ENCODE measurements at places on chromosomes 11 and 22. TPM values are rescaled to one million over a fixed set of nuclear protein-coding genes. Genes with fewer than 3 reads are reported as not detected.

DNA sequence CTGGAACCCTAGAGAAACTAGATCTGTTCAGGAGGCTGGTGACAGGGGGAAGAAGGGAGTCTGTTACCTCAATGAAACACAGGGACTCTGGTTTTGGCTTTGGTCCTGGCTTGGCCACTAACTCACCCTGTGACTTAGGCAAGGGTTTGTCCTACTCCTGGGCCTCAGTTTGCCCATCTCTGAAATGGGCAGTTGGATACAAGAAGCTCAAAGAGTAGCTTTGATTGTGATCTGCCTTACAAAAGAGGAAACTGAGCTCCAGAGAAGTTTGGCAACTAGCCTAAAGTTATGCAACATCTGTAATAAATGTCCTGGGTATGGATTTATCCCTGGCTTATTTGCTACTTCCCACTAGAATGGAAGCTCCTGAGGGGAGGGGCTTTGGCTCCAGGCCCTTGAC lies 24.0 kb upstream of the LMO1 start:
- H3K4me1 ChIP-seq: no peaks in the 10 kb centered on the region
- H3K27ac ChIP-seq: peak overlapping the region; percentile 26
- no peak for DNase-seq
- H3K36me3 ChIP-seq: no peaks in the 10 kb centered on the region
- peaks cover 17% of the 10 kb centered on the region for H3K27me3 ChIP-seq

RHOD gene
- polyA plus RNA-seq: 0.96 TPM

DNA sequence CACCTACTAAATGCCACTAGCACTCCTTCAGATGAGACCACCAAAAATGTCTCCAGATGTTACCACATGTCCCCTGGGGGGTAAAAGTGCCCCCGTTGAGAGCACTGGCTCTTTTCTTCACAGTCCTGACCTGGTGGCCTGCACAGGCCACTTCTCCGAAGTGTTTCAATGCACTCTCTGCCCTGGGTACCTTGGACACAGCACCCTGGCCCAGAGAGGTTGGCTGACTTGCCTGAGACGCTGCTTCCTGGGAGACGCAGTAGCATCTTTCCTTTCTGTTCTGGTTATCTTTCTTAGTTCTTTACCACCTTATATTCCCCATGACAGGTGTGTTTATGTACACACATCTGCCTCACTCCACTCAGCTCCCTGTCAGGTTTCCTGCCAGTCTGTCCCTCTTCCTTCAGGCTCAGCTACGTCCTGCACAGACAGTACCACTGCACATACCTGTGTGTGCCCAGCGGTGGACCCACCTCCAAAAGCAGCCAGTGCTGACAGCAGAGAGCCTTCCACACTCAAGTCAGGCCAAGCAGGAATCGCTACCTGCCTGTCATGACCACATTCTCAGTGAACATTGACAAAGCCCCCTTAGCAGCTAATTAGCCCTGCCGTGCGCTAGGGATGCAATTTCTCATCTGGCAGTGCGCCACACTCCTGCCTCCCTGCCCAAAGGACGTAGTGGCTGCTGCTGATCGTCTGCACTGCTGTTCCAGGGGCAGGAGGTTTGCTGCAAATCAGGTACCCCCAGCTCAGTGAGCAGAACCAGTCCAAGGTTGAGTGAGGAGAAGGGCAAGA lies 39.0 kb downstream of the FAM83F start:
- H3K4me1 ChIP-seq: no peaks in the 10 kb centered on the region
- peaks cover 6% of the 10 kb centered on the region for H3K27me3 ChIP-seq
- no peaks in the 10 kb centered on the region for H3K36me3 ChIP-seq
- H3K4me3 ChIP-seq: no peak overlapping the region
- DNase-seq: no peak
- H3K27ac ChIP-seq: no peak overlapping the region

- H3K4me1 ChIP-seq: peaks cover 55% of the 10 kb centered on the region
- H3K27me3 ChIP-seq: no peaks in the 10 kb centered on the region
- H3K27ac ChIP-seq: no peak overlapping the region
- H3K36me3 ChIP-seq: no peaks in the 10 kb centered on the region
- no peak overlapping the region for H3K4me3 ChIP-seq
These were observed 7.6 kb downstream of the XBP1 start for GRCh38 chr22:28792491-28793383.

- no peaks in the 10 kb centered on the region for H3K4me1 ChIP-seq
- no peak overlapping the region for H3K4me3 ChIP-seq
- no peaks in the 10 kb centered on the region for H3K27me3 ChIP-seq
- H3K27ac ChIP-seq: no peak overlapping the region
These were observed 159.9 kb upstream of the TENM4 start for GRCh38 chr11:79600711-79601110.

RTN4RL2 gene
- polyA plus RNA-seq: 0.12 TPM

- no peaks in the 10 kb centered on the region for H3K27me3 ChIP-seq
- no peaks in the 10 kb centered on the region for H3K36me3 ChIP-seq
These were observed 281.7 kb downstream of the NXPE2 start for GRCh38 chr11:114959953-114960505.

C1QTNF5 gene
- not detected for polyA plus RNA-seq

DNA sequence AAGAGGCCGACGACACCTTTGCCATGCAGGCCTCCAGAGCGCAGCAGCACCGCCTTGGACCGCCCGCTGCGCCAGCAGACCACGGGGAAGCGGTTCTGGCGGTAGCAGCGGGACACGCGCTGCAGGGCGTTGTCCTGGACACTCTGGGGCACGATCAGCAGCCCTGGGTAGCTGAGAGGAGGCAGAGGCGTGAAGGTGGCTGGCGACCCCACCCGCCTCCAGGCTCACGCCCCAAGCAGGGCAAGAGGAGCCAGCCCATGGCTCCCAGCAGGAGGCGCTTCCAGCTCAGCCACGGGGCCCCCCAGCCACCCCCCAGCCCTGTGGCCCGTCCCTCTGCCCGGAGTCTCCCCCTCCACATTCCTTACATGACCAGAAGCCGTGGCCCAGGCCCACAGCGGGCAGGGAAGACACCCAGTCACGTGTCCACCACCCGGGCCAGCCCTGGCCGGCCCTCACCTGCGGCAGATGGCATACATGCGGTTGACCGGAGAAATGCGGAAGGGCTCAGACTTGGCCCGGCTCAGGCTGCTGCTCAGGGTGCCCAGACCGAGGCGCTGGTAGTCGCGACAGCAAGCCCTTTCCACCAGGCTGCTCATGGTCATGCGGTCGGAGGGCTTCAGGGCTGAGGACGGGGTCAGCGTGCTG lies 15.2 kb downstream of the SBF1 start:
- no peak for DNase-seq
- H3K4me3 ChIP-seq: no peak overlapping the region
- no peak overlapping the region for H3K27ac ChIP-seq
- peaks cover 10% of the 10 kb centered on the region for H3K4me1 ChIP-seq

GRCh38 chr11:76578654-76579055 lies 91.9 kb downstream of the LRRC32 start:
- no peaks in the 10 kb centered on the region for H3K36me3 ChIP-seq
- DNase-seq: no peak
- H3K4me3 ChIP-seq: no peak overlapping the region
- no peak overlapping the region for H3K27ac ChIP-seq
- H3K4me1 ChIP-seq: no peaks in the 10 kb centered on the region

PDE2A gene
- 0.44 TPM for polyA plus RNA-seq

MPZL3 gene
- 1.6 TPM for polyA plus RNA-seq

MAJIN gene
- 1.7 TPM for polyA plus RNA-seq

DNA sequence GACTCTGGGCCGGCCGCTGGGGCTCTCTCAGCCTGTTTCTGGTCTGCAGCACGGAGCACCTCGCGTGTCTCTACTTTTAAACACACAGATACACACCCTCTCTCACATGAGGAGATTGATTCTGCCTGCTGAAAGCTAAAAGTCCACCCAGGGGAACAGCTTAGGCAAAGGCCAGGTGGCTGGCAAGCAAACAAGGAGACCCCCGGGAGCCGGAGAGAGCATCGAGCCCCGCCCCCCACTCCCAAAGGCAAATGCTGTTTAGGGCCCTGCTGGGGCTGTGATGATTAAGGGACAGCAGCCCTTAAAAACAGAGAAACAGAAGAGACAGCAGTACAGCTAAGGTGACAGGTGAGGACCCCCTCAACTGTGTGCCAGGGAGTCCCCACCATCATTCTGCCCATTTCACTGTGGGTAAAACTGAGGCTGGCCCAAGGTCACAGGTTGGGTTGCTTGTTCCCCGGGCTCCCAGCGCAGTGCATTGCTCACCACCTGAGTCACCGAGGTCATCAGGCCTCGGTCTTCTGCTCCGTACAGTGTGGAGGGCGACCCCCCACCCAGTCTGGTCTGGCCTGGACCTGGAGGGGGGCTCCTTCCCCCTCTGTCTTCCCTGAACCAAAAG lies 6.8 kb downstream of the CABP7 start:
- DNase-seq: no peak
- H3K4me1 ChIP-seq: no peaks in the 10 kb centered on the region
- H3K36me3 ChIP-seq: peaks cover 5% of the 10 kb centered on the region
- H3K4me3 ChIP-seq: no peak overlapping the region
- H3K27ac ChIP-seq: no peak overlapping the region

DNA sequence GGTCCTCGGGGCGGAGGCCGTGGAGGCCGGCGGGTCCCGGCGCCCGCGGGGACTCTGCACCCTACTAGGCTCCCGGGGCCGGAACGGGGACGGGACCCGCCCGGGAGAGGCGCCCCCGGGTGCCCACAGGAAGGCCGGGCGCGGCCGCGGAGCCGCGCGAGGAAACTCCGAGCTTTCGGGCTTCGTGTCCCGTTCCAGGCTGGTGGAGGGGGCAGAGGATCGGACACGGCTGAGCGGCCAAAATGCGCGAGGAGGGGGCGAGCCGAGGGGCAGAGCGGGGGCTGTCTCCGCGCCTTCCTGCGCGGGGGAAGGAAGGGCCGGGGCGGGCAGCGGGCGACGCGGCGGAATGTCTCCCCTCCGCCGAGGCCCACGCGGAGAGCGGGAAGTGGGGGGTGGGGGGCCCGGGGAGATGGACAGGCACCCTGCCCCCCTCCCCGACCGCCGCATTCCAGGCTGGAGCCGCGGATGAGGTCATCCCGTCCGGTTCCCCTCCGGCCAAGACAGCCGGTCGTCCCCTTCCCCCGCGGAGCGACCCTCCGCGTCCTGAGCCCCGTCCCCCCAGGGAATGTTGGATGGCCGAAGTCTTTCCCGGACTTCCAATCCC lies 430 bp downstream of the CDC42EP1 start:
- H3K36me3 ChIP-seq: no peaks in the 10 kb centered on the region
- DNase-seq: no peak
- peak overlapping the region; percentile 73 for H3K27ac ChIP-seq

- peaks cover 18% of the 10 kb centered on the region for H3K4me1 ChIP-seq
- no peaks in the 10 kb centered on the region for H3K27me3 ChIP-seq
- DNase-seq: no peak
- peaks cover 4% of the 10 kb centered on the region for H3K36me3 ChIP-seq
- no peak overlapping the region for H3K27ac ChIP-seq
These were observed 44.1 kb upstream of the RAB1B start for GRCh38 chr11:66224226-66224855.

DAGLA gene
- polyA plus RNA-seq: not detected

GRCh38 chr22:20092477-20092854 lies 12.4 kb downstream of the DGCR8 start:
- no peak overlapping the region for H3K27ac ChIP-seq
- no peaks in the 10 kb centered on the region for H3K4me1 ChIP-seq
- no peaks in the 10 kb centered on the region for H3K27me3 ChIP-seq
- no peak for DNase-seq
- H3K4me3 ChIP-seq: no peak overlapping the region

TBX10 gene
- not detected for polyA plus RNA-seq

PDGFD gene
- polyA plus RNA-seq: 0.08 TPM

DNA sequence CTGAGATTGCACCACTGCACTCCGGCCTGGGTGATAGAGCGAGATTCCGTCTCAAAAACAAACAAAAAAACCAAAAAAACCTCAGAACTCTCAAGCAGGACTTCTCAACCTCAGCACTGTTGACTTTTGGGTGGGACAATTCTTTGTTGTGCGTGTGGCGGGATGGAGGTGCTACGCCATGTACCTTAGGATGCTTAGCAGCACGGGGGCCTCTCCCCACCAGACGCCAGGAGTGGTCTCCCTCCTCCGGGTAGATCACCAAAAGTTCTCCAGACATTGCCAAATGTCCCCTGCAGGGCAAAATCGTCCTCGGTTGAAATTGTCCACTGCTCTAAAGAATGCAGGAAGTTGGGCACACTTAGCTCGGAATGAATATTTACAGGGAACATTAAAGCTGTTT lies 26.9 kb upstream of the ATXN10 start:
- no peak overlapping the region for H3K27ac ChIP-seq
- peaks cover 4% of the 10 kb centered on the region for H3K4me1 ChIP-seq
- no peaks in the 10 kb centered on the region for H3K36me3 ChIP-seq
- peaks cover 80% of the 10 kb centered on the region for H3K27me3 ChIP-seq

TRPM5 gene
- not detected for polyA plus RNA-seq

OR51I1 gene
- polyA plus RNA-seq: not detected

- no peak overlapping the region for H3K4me3 ChIP-seq
- H3K36me3 ChIP-seq: no peaks in the 10 kb centered on the region
- no peak for DNase-seq
- peaks cover 20% of the 10 kb centered on the region for H3K27me3 ChIP-seq
- H3K27ac ChIP-seq: no peak overlapping the region
- no peaks in the 10 kb centered on the region for H3K4me1 ChIP-seq
These were observed 167.0 kb upstream of the E2F8 start for GRCh38 chr11:19407677-19408270.

DNA sequence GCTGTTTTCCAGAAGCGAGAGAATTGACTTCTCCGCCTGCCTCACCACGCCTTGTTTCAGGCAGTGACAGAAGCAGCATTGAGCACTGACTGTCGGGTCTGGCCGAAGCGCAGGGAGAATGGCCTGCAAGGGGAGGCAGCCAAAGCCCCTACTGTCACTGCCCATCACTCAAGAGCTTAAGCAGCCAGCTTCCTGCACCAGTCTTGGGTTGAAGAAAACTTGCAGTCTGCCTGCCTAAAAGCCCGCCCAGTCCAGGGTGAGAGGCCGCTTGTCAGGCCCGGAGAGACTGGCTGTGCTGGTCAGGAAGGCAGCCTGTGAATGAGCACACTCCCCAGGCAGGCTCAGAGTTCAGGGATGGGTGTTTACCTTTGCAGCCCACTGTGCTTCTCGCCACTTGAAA lies 108.3 kb downstream of the PKNOX2 start:
- H3K27ac ChIP-seq: no peak overlapping the region
- H3K36me3 ChIP-seq: no peaks in the 10 kb centered on the region
- H3K4me3 ChIP-seq: no peak overlapping the region
- DNase-seq: no peak
- no peaks in the 10 kb centered on the region for H3K4me1 ChIP-seq

DNA sequence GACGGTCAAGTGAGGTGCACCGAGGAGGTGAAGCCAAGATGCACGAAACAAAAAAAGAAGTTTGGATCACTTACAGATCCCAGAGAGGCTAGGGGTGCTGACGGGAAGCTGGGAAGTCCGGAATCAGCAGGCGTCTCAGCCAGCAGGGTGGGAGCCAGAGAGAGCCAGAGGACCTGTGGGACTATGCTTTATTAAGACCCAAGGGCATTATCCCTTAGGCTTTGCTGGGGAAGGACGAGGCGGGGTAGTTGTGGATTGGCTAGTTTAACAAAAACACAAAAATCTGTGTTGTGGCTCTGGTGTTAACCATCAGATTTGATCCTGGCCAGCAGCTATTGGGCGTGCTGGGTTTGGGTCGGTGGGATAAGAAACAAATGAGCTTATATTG lies 427.1 kb downstream of the DYNC2H1 start:
- H3K4me1 ChIP-seq: no peaks in the 10 kb centered on the region
- no peak overlapping the region for H3K4me3 ChIP-seq
- no peak for DNase-seq
- H3K27me3 ChIP-seq: peaks cover 3% of the 10 kb centered on the region
- no peak overlapping the region for H3K27ac ChIP-seq

C11orf16 gene
- not detected for polyA plus RNA-seq

- H3K4me1 ChIP-seq: peaks cover 33% of the 10 kb centered on the region
- peak overlapping the region; percentile 73 for H3K27ac ChIP-seq
- H3K4me3 ChIP-seq: no peak overlapping the region
- no peaks in the 10 kb centered on the region for H3K27me3 ChIP-seq
These were observed 13.5 kb downstream of the PIK3IP1 start for GRCh38 chr22:31278626-31279326.

NCAM1 gene
- 0.05 TPM for polyA plus RNA-seq

NAT10 gene
- polyA plus RNA-seq: 43.8 TPM
